ENCODE measurements at places on chromosomes 5 and 9.

GRCh38 chr5:135041726-135042125, 7.7 kb upstream of the PITX1 start:
- DNase-seq = no peak

GRCh38 chr5:179618923-179619554, 4.4 kb downstream of the HNRNPH1 start:
- no peak for DNase-seq

GRCh38 chr5:134053840-134054338, 49.1 kb upstream of the VDAC1 start:
- no peak for DNase-seq

DNA sequence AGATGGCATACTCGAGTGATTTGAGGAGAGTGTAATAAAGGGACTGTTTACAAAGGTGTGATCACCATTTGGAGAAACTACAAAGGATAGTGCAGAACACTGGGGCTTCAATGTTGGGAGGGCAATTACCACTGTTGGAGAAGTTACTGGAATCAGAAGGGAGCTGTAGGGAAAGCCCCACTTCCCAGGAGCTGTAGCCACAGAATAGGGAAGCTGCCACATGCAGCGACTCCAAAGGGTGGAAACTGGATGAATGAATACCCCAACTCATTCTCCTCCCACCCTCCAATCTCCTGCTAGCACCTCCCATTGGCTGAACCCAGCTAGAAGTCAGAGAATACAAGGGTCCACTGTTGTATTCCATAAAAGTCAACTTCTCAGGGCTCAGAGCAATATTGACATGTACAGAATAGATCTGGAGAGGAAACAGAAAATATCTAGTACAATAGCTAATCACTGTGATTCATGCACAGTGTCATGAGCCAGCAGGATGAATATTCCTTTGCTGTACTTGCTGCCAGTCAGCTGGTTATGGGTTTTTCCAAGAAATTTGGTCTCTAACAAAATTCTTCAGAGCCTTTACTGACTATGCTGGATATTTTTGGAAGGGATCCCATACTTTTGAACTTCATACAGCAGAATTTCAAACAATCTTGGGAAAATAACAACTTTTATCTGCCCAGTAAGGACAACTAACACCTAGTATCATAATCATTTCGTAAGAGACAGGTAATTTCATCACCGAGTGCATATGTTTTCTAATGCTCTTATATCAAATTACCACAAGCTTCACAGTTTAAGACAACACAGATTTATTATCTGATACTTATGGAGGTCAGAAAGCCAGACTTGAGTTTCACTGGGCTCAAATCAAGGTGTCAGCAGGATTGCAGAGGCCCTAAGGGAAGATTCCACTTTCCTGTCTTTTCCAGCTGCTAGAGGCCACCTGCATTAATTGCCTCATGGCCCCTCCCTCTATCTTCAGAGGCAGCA, 39.6 kb downstream of the PDCD1LG2 start:
- DNase-seq = no peak

DNA sequence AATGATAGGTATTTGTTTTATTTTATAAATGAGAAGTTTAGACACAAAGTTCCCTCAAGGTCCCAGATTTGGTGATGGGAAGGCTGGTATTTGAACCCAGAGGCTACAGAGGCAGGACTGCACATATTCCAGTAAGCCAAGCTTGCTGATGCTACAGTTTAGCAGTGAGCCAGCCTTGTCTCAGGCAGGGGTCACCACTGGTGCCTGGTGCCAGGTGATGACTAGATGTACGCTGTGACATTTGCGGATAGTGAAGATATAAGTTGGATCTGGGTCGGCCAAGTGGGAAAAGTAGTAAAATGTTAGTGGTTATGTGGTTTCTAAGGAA, 143.9 kb downstream of the AOPEP start:
- no peak for DNase-seq

- DNase-seq = no peak
Measured at GRCh38 chr9:96688187-96688586, 33.1 kb upstream of the PRXL2C start.

- no peak for DNase-seq
Measured at GRCh38 chr9:31034311-31034710, 1350.1 kb upstream of the ACO1 start.

DNA sequence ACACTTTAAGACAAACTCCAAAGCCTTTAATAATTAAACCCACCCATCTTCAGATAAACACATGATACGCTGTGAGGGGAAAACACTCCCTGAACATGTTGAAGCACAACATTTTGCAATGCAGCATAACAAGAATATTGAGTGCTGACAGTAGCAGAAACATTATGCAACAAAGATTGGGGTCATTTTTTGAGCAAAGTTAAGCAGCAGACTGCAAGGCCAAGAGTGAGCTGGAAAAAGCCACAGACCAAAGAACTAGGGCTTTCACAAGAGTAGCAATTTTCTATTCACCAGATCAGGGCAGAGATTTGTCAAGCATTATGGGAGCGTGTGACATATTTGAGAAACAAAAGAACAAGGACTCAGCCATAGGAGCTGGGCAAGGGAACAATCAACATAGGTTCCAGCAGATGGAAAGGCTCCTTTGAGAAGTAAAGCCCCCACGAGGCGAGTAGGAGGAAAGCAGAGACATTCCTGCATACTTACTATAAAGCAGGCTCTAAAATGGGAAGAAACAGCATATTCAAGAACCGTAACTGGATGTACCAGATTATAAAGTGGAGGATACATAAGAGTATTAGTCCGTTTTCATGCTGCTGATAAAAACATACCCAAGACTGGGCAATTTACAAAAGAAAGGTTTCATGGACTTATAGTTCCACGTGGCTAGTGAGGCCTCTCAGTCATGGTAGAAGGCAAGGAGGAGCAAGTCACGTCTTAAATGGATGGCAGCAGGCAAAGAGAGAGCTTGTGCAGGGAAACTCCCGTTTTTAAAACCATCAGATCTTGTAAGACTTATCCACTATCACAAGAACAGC, 4.8 kb upstream of the TTC23L start:
- no peak for DNase-seq

DNA sequence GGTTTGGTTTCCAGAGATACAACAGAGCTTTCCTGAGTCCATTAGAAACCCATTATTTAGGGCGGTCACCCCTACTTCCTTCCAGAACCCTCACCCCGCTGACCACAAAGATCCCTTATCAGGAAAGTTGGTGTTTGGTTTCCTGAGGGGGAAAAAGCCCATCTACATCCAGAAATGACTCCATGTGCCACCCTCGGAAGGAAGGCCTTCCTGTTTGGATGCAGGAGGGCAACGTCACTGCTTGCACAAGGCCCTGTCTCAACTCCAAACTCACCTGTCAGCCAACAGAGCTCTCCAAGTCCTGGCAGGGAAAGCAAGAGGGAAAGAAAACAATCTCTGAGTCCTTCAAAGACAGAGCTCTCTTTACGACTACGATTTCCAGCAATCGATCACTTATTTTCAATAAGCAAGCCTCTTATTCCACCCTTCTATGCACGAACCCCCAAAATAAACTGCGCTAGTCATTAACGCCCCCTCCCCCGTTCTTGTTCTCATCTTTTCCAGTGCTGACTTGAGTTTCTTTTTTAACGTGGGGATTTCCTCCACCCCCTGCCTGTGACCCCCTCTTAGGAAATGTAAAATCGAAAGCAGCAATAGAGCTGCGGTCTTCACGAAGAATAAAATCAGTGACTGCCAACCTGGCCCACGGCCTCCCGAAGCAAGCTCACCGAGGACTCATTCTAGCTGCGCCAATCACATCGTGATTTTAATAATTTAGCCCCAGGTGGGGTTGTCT, 35.7 kb upstream of the NTNG2 start:
- DNase-seq = no peak

- no peak for DNase-seq
Measured at GRCh38 chr5:15927710-15928380, 251.7 kb downstream of the MARCHF11 start.

- DNase-seq = no peak
Measured at GRCh38 chr5:178542455-178542854, 47.7 kb downstream of the COL23A1 start.

GRCh38 chr5:57754616-57755015, 272.0 kb upstream of the ACTBL2 start:
- no peak for DNase-seq

DNA sequence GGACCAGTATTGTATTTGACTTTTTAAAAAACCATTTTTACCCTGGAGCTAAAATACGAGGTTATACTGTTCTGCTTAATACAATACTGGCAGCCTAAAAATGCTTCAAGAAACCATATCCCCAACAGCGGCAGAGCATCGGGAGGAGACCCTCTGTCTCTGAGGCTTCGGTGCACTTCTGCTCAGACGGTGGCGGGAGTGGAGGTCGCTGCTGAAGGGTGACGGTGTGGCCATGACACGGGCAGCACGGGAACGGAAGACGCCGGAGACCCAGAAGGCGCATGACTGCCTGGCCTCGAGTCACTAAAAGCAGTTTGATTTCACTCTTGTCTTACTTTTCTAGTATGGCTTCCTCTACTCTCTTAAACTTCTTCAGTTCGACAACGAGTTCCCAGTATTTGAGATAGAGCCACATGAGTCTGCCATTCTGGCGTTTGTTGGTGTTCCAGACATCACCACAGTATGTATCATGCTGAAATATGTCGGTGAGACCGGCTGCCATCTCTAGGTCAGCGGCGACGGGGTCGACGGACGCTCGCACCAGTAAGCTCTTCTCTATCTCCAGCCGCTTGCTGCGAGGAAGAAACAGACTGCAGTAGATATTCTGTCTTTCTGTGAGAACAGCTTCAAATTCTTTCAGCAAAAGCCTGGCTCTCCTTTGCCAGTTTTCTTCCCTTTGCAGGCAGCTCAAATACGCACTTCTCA, 12.8 kb downstream of the CCDC127 start:
- DNase-seq = no peak

DNA sequence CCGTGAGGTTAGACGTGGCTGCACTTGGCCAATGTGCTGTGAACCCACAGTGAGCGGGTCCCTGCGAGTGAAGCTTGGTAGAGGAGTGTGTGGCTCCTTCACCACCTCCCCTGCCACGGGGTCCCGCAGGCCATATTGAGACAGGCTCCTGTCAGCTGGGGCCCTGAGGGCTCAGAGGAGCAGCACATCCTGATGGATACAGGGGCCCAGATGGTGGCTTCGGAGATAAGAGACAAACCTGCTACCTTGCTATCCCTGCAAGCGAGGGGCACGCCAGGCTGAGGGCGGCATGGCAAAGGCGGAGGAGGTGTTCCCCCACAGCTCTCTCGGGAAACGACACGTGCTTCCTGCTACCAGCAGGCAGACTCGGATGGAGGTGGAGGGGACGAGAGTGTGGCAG, 33.1 kb downstream of the SLC6A3 start:
- DNase-seq = no peak

- no peak for DNase-seq
Measured at GRCh38 chr9:13324988-13325387, 45.5 kb upstream of the MPDZ start.

DNA sequence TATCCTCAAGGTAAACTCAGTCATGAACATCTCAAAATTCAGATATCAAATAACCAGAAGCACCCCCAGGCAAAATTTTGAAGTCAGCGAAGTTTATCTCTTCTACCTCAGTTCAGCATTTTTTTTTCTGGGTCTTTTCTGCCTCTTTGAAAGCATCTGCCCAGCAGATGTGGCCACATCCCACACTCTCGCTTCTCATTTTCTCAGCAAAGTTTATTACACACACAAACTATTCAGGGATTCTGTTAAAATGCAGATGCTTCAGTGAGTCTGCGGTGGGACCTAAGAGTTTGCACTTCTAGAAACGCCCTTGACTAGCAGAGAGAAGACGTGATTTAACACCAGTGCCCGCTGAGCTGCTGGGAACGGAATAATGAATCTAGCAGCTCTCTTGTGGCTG, 19.3 kb downstream of the RASEF start:
- DNase-seq = no peak

DNA sequence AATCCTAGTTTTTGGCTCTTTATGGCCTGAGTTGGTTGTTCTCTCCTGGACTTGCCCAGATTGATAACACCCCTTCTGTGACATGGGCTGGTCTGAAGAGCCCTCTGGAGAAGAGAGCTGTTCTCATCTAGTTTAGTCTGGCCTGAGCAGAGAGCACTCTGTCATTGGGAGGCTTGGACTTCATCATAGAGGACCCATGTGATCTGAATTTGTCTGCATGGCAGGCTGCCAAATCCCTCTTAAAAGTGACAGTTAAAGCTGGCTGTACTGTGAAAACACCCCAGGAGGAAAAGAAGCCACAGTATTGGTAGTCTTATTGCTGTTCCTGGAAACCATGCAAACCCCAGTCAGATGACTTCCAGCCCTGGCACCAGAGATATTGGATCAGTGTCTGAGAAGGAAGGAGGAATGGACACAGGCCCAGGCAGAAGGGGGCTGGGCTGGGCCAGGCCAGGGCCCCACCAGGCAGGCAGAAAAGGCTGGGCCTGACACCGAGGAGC, 3.7 kb upstream of the WDR31 start:
- no peak for DNase-seq

DNA sequence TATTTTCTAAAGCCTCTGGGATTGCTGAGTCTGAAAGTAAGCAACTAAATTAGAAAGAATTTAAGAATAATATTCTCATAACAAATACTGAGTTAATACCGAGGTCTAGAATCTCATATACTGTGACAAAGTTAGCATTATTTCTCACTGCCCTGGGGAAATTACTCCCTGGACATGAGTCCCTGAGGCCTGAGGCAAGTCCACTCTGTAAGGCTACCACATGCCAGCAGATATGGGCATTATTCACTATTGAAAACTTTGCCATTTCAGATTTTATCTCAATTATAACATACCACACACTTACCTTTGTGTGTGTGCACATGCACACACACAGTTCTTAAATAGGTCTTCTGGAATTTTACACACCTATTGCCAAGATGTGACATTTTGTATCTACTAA, 22.9 kb downstream of the ELL2 start:
- DNase-seq = no peak

DNA sequence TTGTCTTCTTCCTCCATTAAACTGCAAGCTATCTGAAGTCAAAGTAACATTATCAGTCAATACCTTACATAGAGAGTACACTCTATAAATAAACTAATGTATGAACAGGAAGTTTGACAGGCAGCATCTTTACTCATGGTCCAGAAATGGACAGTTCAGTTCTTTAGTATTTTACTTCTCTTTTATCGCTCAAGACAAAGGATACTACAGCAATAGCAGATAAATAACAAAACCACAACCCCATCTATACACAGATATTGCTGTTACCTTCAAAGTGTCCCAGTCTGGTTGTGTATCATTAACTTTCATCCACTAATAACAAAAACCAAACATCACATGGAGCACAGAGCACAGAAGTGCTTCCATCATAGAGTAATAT, 46.4 kb downstream of the SEMA5A start:
- no peak for DNase-seq

GRCh38 chr5:60339691-60340201, 360.2 kb downstream of the DEPDC1B start:
- no peak for DNase-seq

DNA sequence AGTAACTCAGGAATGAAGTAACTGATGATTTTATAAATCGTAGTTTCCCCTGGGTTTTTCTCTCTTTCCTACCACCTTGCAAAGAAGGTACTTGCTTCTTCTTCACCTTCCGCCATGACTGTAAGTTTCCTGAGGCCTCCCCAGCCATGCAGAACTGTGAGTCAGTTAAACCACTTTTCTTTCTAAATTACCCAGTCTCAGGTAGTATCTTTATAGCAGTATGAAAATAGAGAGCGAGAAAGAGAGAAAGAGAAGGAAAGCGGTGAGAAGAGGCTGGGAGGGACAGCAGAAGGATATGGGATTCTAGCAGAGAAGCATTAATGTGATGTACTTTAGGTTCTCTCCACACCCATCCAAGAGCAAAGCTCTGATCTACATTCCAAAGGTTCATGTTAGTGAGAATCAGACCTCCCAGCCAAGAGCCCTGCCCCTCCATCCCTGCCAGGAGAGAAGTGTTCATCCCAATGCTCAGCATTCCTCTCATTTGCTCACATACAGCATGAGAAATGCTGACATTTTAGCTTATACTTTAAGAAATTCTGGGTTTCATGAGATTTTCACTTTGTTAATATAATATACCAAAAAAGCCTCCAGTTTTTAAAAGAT, 185.0 kb upstream of the PTGER4 start:
- DNase-seq = no peak

All from stimulated activated CD4-positive, alpha-beta T cell treated with anti-CD3 and anti-CD28 coated beads, Interleukin-1b, Interleukin-23, amount 100 ng/mL, for 1 hour (primary cell).